M059J (cell line): ENCODE measurements at places on chromosomes 11 and 22.
A peak's percentile ranks its signal among the peaks of the same experiment; 100 is the strongest.

DNA sequence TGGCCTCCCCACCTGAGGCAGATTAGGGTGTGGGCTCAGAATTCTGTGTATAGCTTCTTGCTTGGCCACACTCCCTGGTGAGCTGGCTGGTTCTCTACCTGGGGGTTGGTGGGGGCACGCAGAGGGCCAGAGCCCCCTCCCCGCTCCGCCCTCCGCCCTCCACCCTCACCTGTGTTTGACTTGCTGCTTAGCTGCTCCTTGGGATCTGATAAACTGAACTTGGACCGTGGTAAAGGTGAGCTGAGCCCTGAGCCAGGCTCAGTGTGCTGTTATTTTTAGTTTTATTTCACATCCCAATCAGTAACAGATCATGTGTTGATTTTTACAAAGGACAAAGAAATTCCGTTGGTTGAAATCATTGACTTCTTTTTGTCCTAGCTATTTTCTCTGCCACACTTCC is 2.0 kb downstream of the OVOL1 start:
- no peak for DNase-seq

DNA sequence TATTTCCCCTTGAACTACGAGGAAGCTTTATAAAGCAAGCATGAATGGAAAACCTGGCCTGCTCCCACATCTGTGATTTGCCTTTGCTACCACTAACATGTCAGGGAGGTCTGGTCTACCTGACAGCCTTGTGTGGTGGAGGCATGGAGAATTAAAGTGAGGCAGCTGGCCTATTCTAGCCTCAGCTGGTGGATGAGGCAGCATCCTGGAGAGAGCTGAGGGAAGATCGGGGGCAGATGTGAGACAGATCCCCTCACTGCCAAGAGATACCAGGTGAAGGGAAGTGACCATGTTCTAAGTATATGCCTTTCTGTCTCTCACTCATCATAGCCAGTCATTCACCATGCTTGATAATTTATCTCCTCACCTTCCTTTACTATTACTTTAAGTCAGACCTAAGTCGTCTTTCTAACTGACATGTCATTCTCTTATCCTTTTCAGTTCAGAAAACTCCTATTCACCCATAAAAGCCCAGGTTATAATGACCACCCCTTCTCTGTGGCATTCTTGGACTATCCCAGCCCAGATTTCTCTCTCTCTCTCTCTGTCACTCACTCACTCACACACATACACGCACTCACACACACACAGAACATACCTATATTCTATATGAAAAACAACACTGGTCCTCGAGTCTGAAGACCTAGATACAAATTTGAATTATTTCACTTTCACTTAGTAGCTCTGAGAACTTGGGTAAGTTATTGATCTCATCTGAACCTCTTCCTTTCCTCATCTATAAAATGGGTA is 90.7 kb downstream of the CSNK2A3 start:
- DNase-seq: no peak

- no peak for DNase-seq
These were observed 74.8 kb upstream of the SLC22A12 start for GRCh38 chr11:64516226-64516625.

- DNase-seq: no peak
These were observed 1.2 kb downstream of the TUBA8 start for GRCh38 chr22:18111759-18112330.

GRCh38 chr22:29093501-29094300 is 20.9 kb downstream of the KREMEN1 start:
- DNase-seq: peak; percentile 51
